ENCODE measurements at places on chromosomes 11 and 22. TPM values are rescaled to one million over a fixed set of nuclear protein-coding genes. Genes with fewer than 3 reads are reported as not detected.

GRCh38 chr11:125289419-125290098 lies 125.0 kb downstream of the PKNOX2 start:
- DNase-seq = no peak

- no peak for DNase-seq
Measured at GRCh38 chr11:75668451-75669297, at the start of gene MAP6. Gene MAP6 (minus strand): TSS chr11:75669038. CDS start chr11:75668369, 669 bp downstream.

The PRR33 gene
- total RNA-seq = not detected

DNA sequence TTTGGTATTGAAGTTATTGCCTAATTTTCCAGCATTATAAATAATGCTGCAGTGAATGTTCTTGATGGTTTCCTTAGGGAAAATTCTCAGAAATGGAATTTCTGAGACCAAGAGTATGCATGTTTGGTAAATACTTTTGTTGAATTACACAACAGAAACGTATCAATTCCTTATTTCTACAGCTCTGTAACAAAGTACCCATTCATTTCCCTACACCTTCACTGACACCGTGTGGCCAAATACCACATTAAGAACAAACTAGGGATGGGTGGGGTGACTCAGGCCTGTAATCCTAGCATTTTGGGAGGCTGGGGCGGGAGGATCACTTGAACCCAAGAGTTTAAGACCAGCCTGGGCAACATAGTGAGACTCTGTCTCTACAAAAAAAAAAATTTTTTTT lies 21.8 kb downstream of the MCAM start:
- DNase-seq = no peak

DNA sequence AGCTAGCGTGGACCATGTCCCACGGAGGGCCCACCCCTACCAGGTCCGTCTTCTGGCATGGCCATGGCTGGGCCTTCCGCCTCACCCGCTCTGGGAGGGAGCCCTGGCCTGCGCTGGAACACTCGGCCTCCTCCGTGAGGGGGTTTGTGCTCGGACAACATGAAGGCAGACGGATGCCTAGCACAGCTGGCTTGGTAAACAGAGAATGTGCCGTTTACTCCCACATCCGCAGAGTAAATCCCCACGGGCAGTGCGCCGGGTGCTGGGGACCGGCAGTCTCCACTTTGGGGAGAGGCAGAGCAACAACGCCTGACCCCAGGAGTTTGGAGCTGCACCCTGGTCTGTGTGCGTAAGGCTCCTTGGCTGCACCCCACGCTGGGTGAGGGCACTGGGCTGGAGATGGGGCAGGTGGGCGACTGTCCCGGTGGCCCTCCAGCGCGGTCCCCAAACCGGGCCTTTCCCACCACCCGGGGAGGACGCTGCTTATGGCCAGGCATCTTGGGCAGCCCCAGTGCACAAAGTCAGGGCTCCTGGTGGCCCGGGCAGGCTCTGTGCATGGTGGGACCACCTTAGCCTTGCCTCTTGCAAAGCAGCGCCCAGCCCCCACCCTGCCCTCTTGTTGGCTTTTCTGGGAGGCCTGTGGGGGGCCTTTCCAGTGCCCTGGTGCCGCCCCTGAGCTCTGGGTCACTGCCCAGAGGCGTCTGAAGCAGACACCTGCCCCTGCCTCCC lies 30.7 kb upstream of the MUC5AC start:
- no peak for DNase-seq

DNA sequence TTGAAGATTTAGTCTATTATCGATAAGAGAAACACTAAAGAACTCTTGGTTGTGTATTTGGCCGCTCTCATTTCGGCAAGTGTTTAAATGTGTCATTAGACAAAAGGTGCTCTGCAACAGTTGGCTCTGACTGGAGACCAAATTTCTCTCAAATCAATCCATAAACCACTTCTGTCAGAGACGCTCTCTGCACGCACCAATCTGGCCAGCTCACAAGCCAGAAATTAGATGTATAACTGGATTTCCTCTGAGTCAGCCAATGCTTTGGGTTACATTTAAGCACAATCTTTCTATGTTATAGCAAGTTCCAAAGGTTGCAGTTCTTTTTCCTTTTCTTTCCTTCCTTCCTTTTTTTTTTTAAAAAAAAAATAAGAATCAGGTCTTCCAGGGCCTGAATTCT lies 17.6 kb upstream of the PARVA start:
- DNase-seq = peak; percentile 48

The ADAMTS15 gene
- 1.2 TPM for total RNA-seq

DNA sequence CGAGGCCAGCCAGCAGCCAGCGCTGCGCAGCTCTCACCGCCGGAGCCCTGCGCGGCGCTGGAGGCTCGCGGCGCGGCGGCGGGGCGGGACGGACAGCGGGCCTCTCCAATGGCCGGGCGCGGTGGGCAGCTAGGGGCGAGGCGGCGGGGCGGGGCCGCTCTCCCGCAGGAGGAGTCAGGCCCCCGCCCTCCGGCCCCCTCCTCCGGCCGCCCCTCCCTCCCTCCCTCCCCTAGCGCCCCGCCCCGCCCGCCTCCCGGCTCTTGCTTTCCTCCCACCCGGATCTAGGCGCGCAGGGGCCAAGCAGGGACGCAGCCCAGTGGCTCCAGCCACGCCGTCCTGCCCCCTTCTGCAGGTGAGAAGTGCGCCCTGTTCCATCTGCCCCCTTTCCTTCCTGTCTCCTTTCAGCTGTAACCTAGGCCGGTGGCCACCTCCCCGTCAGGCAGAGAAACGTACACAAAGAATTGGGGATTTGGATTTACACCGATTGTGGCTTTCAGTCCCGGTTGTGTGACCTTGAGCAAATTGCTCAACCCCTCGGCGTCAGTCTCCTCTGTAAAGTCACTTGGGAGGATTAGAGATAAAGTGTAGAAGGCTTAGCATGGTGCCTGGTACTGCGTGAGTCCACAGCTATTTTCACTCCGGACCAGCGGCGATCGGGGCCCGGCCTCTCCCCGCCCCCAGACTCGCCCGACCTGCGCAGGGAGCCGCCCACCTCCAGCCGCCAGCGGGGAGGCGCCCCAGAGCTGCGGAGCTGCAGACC lies at the start of gene FZD4:
Gene FZD4, minus strand, starts transcription at position 35 of the 760 bp plus-strand sequence. CDS start 310 bp downstream, outside the sequence.
- peak; percentile 90 for DNase-seq

DNA sequence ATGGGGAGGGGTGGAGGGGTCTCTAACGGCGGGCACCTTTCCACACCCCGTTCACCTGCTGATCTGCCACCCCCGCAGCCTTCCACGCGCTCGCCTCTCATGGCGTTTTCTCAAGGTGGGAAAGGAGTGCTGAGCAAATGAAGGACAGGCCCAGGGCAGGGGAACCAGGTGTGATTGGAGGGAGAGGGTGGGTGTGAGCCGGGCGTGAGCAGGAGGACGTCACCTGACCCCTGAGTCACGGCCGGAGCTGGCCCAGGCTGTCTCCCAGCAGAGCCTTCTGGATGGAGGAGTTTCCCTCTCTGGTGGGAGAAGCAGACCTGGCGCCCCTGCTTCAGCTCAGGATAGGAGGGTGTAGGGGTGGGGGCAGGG lies 14.0 kb upstream of the ARHGAP8 start:
- no peak for DNase-seq

DNA sequence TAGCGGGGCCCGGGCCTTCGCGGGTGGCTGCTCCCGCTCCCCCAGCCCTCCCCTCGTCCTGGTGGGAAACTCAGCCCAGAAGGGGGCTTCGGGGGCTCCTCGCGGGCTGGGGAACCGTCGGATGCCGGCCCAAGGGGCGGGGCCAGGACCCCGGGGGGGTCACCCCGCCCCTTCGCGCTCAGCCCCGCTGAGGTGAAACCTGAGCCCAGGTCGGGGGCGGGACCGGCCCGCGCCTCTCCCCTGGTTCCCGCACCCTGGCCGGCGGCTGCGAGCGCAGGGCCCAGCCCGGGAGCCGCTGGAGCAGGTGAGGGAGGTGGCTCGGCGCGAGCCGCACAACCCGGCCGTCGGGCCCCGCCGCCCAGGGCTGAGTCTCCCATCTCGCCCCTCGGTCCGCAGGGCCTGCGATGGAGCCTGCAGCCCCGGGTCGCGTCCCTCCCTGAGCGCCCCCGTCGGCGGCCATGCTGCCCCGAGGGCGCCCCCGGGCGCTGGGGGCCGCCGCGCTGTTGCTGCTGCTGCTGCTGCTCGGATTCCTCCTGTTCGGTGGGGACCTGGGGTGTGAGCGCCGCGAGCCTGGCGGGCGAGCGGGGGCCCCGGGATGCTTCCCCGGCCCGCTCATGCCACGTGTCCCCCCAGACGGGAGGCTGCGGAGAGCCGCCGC lies at the start of gene LARGE2:
Gene LARGE2, plus strand, starts transcription at position 232 of the 658 bp plus-strand sequence. Its CDS starts 227 bp downstream, at position 459.
- no peak for DNase-seq

GRCh38 chr22:29093030-29093429 lies 20.2 kb downstream of the KREMEN1 start:
- no peak for DNase-seq

The ANO3 gene
- not detected for total RNA-seq

DNA sequence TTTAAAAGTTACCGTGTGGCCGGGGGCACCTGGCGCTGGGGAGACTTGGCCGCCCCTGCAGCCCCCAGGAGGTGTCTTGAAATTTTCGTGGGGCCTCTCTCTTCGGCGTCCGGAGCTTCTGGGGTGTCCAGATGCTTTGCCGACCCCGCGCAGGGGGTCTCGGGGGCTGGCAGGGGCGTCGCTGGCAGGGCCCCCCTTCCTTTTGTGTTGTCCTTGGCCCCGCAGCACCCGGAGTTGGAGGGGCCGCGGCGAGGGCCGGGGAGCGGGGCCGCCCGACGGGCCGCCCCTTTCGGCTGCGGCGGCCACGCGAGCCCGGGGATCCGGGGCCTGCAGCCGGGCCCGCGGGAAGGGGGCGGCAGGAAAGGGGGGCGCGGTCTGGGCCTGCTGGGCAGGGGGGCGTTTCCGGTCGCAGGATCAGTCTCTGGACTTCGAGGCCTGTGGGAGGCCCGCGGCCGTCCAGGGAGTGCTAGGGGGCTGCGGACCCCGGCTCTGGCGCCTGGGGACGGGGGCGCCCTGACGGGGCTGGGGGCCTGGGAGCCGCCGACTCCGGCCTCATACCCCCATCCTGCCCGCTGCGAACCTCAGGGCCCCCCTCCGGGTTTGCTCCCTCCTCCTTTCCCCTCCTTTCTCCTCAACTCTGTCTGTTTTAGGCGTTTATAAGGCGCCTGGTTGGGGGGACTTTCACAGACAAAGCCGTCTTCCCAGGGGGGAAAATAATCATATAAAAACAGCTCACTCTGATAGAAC lies 869 bp downstream of the ZC3H7B start:
- DNase-seq = peak; percentile 36

All from MG63 (cell line).